ENCODE measurements at places on chromosomes 2 and 18. TPM values are rescaled to one million over a fixed set of nuclear protein-coding genes. Genes with fewer than 3 reads are reported as not detected.

HOXD10 gene
- not detected for total RNA-seq

RTP5 gene
- 0.12 TPM for total RNA-seq

DNA sequence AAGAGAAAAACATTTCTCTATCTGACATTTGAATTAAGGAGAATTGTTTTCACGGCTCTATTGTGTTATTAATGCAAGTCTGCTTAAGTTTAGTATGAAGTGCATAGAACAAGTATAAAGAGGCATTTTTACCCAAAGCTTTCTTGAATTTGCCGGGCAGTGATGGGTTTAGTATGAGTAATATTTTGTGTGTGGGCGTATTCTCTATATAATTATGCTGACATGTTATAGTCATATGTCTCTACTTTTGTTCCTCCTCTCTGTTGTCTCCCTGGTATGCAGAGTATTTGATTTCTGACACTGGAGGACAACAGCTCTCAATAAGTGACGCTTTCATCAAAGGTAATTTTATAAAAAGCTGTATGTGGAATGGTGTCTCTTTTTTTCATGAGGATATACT is 45.9 kb downstream of the PIKFYVE start:
- H3K4me1 ChIP-seq: peaks cover 55% of the 10 kb centered on the region
- no peaks in the 10 kb centered on the region for H3K27me3 ChIP-seq
- H3K27ac ChIP-seq: peak overlapping the region; percentile 98
- H3K36me3 ChIP-seq: peaks cover 43% of the 10 kb centered on the region
- no peak for DNase-seq

RAD51AP2 gene
- total RNA-seq: not detected

BIN1 gene
- 63.5 TPM for total RNA-seq

DNA sequence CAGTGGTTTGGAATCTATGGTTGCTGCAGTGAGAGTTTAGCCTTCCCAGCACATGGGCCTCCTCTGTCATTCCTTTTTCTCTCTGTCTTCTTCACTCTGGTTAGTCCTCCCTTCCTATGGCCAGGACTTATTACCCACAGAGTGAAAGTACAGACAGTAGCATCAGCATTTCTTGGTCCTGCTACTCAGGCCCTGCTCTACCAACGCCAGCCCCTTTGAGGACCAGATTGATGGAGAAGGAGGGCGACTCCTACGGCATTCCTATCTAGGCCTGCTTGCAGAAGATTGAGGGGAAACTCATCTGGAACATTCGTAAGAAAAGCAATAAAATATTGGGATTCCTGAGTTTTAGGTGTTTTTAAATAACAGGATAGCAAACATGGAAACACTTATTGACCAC is 43.5 kb downstream of the BMP10 start:
- H3K4me3 ChIP-seq: no peak overlapping the region
- DNase-seq: no peak
- no peaks in the 10 kb centered on the region for H3K27me3 ChIP-seq
- H3K4me1 ChIP-seq: peaks cover 71% of the 10 kb centered on the region
- H3K36me3 ChIP-seq: peaks cover 57% of the 10 kb centered on the region
- no peak overlapping the region for H3K27ac ChIP-seq

GRCh38 chr2:157339965-157340655 is 14.5 kb upstream of the ERMN start:
- no peak overlapping the region for H3K4me3 ChIP-seq
- no peaks in the 10 kb centered on the region for H3K27me3 ChIP-seq
- peaks cover 38% of the 10 kb centered on the region for H3K36me3 ChIP-seq
- peaks cover 6% of the 10 kb centered on the region for H3K4me1 ChIP-seq

DNA sequence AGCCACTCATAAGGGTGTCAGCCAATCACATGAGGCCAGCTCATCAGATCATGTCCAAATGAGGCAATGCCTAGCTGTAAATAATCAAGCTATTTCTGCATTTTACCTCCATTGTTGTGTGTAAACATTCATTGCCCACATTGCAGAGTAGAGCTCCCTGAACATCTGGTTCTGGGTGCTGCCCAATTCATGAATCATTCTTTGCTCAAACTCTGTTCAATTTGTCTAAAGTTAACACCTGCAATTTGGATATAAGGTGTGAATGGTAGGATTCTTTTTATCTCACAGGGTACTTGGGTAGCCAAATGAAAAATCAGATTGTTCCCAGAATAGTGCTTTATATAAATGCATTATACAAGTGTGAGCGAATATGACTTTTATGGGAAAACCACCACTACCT is 345.5 kb upstream of the NT5C1B start:
- no peak overlapping the region for H3K4me3 ChIP-seq
- no peak overlapping the region for H3K27ac ChIP-seq
- H3K36me3 ChIP-seq: no peaks in the 10 kb centered on the region
- no peak for DNase-seq
- peaks cover 4% of the 10 kb centered on the region for H3K4me1 ChIP-seq
- H3K27me3 ChIP-seq: peaks cover 13% of the 10 kb centered on the region

GRCh38 chr2:235358981-235359471 is 134.8 kb upstream of the AGAP1 start:
- H3K36me3 ChIP-seq: no peaks in the 10 kb centered on the region
- H3K4me3 ChIP-seq: no peak overlapping the region
- H3K4me1 ChIP-seq: no peaks in the 10 kb centered on the region
- no peak overlapping the region for H3K27ac ChIP-seq
- H3K27me3 ChIP-seq: no peaks in the 10 kb centered on the region

GGCX gene
- 30.0 TPM for total RNA-seq

GRCh38 chr2:137220438-137220993 is 455.2 kb downstream of the THSD7B start:
- no peak overlapping the region for H3K4me3 ChIP-seq
- H3K36me3 ChIP-seq: no peaks in the 10 kb centered on the region
- DNase-seq: no peak
- H3K27ac ChIP-seq: no peak overlapping the region

GRCh38 chr2:40550085-40550484 is 98.2 kb upstream of the SLC8A1 start:
- H3K36me3 ChIP-seq: no peaks in the 10 kb centered on the region
- peaks cover 4% of the 10 kb centered on the region for H3K27me3 ChIP-seq
- no peak overlapping the region for H3K27ac ChIP-seq
- H3K4me3 ChIP-seq: no peak overlapping the region

GRCh38 chr2:59889305-59889704 is 664.1 kb downstream of the BCL11A start:
- H3K27ac ChIP-seq: no peak overlapping the region
- no peaks in the 10 kb centered on the region for H3K36me3 ChIP-seq
- H3K4me3 ChIP-seq: no peak overlapping the region
- no peak for DNase-seq
- peaks cover 36% of the 10 kb centered on the region for H3K4me1 ChIP-seq

CCBE1 gene
- not detected for total RNA-seq

DNA sequence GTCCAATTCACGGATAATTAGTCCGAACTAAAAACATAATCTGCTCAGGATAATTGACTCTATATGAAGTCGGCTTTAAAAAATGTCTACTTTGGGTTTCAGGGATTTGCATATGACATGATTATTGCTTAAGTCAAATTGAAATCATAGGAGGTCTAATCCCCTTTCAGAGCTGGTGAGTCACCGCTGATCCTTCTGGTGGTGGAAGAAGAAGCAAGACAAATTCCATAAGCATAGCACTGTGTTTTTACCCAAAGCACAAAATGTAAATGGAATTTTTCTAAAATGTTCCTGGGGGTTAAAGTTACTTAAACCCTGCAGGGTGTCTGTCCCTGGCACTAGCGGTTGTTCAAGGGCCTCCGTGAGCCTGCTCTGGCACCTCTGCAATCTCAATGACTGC is 460.2 kb downstream of the LRATD1 start:
- no peaks in the 10 kb centered on the region for H3K27me3 ChIP-seq
- H3K4me3 ChIP-seq: no peak overlapping the region
- H3K36me3 ChIP-seq: no peaks in the 10 kb centered on the region
- no peak for DNase-seq
- H3K4me1 ChIP-seq: no peaks in the 10 kb centered on the region

GRCh38 chr18:21049306-21049705 is 62.3 kb downstream of the ROCK1 start:
- H3K27me3 ChIP-seq: no peaks in the 10 kb centered on the region
- H3K4me1 ChIP-seq: peaks cover 36% of the 10 kb centered on the region
- no peak for DNase-seq
- no peak overlapping the region for H3K4me3 ChIP-seq
- peak overlapping the region; percentile 46 for H3K27ac ChIP-seq
- peaks cover 39% of the 10 kb centered on the region for H3K36me3 ChIP-seq

CDK5R2 gene
- not detected for total RNA-seq

GRCh38 chr2:20514596-20515269 is 67.9 kb downstream of the RHOB start:
- H3K36me3 ChIP-seq: no peaks in the 10 kb centered on the region
- DNase-seq: no peak
- no peak overlapping the region for H3K4me3 ChIP-seq

- no peak overlapping the region for H3K27ac ChIP-seq
- no peak for DNase-seq
- H3K4me1 ChIP-seq: peaks cover 12% of the 10 kb centered on the region
- no peak overlapping the region for H3K4me3 ChIP-seq
These were observed 1.8 kb downstream of the CBLN2 start for GRCh38 chr18:72542342-72542741.

HAAO gene
- 11.4 TPM for total RNA-seq

DNA sequence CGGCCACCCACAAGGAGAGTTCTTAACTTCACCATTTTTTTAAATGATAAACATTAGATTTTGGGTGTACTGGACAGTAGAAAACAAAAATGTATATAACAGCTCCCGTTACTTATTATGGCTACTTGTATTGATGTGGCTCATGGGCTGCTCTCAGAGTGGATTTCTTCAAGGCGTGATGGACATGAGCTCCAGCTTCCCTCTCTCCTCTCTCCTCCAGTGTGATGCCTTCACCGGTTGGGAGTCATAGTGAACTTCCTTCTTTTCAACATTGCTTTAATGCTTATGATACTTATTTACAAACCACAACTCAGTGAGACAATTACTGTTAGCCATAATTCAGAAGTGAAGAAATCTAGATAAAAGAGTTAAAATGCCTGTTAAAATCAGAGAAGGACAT is 515.2 kb downstream of the RNF144A start:
- H3K27ac ChIP-seq: no peak overlapping the region
- peaks cover 51% of the 10 kb centered on the region for H3K27me3 ChIP-seq
- DNase-seq: no peak
- H3K36me3 ChIP-seq: no peaks in the 10 kb centered on the region
- H3K4me3 ChIP-seq: no peak overlapping the region
- peaks cover 4% of the 10 kb centered on the region for H3K4me1 ChIP-seq

DNA sequence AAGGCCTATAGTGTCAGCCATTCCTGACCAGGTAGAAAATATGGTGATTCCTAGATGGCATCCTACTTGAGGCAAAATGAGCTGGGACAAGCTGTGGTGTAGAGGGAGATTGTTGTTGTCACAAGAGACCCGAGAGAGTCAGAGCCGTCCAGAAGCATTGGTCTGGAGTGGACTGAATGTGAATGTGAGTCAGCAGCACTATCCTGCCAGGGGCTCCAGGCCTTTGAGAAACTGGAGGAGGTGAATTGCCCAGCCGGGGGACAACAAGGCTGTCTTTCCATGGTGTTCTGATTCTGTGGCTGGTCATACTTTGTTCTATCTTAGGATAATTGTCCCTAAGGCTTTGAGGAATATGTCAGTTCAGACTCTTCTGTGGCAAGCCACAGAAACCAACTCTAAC is 29.4 kb upstream of the EIF2AK3 start:
- no peaks in the 10 kb centered on the region for H3K27me3 ChIP-seq
- no peak for DNase-seq
- no peak overlapping the region for H3K4me3 ChIP-seq
- H3K27ac ChIP-seq: no peak overlapping the region

CRACDL gene
- not detected for total RNA-seq

- H3K36me3 ChIP-seq: peaks cover 47% of the 10 kb centered on the region
- peak overlapping the region; percentile 95 for H3K4me3 ChIP-seq
- peak overlapping the region; percentile 94 for H3K27ac ChIP-seq
- DNase-seq: peak; percentile 74
- peaks cover 50% of the 10 kb centered on the region for H3K4me1 ChIP-seq
- peaks cover 2% of the 10 kb centered on the region for H3K27me3 ChIP-seq
These were observed 786 bp upstream of the ZFP36L2 start for GRCh38 chr2:43226955-43227829.

DNA sequence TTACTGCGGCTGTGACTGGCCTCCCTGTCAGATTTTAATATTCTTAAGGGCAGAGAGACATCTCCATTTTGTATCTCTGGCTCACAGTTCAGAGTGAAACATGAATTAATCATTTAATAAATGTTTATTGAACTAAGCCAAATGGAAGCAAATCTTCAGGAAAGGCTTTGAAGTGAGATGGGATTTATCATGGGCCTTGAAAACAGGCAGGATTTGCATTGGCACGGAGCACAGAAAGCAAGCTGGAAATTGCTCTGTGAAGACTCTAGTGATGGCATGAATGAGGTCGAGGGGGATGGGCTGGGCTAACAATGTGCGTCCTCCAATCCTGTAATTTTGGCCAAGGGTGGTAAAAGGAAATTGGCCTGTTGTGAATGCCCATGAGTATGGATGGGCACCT is 369.8 kb upstream of the SOX11 start:
- no peaks in the 10 kb centered on the region for H3K36me3 ChIP-seq
- no peak overlapping the region for H3K4me3 ChIP-seq
- DNase-seq: no peak

DNA sequence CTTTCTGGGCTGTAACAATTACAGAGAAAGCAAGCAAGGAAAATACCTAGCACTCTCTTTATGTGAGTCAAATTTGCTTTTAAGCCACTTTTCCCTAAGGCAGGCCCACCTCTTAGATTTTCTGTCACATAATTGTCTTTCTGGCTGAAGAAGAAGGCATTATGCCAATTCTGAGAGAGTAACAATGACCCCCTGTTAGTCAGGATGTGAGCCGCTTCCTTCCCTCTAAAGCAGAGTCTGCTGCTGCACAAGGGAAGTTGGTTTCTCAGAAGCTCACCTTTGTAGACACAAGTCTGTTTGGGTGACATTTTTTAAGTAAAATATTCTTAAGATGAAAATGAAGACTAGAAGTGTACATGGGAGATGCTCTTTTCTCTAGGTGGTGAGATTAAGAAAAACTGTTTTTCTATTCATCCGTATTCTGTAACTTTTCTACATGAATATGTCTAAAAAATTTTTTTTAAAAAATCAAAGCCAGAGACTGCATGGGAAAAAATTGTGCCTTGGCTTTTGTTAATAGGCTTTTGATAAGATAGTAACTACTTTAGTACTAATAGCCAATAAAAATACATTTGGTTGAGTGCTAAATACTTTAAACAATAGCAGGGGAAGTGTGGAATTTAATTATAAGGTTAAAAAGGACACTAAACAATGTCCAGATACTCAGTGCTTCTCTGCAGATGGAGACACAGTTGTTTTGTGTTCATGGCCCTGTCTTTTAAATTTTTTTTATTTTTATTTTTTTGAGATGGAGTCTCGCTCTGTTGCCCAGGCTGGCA is 33.4 kb upstream of the VPS54 start:
- no peaks in the 10 kb centered on the region for H3K36me3 ChIP-seq
- H3K4me3 ChIP-seq: no peak overlapping the region
- H3K27me3 ChIP-seq: no peaks in the 10 kb centered on the region
- H3K27ac ChIP-seq: no peak overlapping the region
- peaks cover 24% of the 10 kb centered on the region for H3K4me1 ChIP-seq

DNA sequence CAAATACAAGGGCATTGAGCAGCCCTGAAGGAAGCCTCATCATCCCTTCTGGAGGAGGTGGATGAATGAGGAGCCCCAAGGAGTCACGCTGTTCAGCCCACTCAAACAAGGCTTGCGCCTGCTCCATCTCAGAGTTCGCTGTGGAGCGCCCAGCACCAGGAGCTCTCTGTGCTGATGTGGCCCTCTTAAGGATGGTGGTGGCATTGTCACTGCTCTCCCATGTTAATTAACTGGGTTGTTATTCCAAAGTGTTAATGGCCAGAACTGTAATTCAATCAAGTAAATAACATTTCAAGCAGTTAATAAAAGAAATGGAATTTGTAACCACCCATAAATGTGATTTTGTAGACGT is 726.0 kb upstream of the RAB6C start:
- H3K4me1 ChIP-seq: no peaks in the 10 kb centered on the region
- H3K4me3 ChIP-seq: no peak overlapping the region
- H3K27me3 ChIP-seq: no peaks in the 10 kb centered on the region
- no peaks in the 10 kb centered on the region for H3K36me3 ChIP-seq
- H3K27ac ChIP-seq: no peak overlapping the region
- DNase-seq: no peak

NRP2 gene
- total RNA-seq: 10.2 TPM

All from activated B cell treated with CpG ODN at 0.5 μM for 24 hours (primary cell).